ENCODE measurements at places on chromosomes 12 and 14.

DNA sequence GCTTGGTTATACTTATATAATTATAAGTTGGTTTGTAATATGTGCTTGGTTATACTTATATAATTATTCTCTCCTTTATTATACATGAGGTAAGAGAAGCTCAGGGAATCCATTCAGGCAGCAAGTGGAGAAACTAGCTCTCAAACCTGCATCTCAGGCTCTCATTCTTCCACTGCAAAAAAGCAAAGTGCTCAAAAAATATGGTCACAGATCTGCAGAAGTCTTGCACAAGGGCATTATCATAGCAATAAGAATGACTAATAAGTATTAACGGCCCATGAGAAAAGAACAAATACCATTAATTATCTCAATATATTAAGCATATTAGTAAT lies 476 bp upstream of the TRAFD1 start:
- no peak for DNase-seq

DNA sequence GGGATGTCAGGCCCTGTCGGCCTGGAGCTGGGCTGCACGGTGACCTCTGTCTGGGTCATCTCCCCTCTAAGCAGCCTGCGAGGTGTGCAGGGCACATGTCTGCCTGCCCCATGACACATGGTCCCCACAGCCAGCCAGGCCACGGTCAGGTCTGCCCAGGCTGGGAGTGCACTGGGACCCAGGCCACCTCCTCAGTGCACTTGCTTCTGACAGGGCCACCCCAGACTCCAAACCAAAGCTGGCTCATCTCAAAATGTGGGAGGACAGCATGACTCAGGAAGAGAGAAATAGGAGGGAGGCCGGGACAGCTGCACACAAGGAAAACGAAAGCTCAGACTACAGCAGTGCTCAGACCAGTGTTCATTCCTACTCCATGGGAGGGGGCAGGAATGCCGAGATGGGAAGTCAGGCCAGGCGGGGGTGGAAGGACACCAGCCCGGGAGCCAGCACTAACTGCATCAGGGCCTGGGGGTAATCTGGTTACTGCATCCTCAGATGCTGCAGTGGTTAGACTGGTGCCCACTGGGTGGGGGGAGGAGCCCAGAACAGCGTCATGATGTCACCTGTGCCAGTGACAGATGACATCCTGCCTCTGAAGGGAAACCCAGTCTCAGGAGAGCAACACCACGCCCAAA lies 4.0 kb downstream of the P2RX2 start:
- no peak for DNase-seq

DNA sequence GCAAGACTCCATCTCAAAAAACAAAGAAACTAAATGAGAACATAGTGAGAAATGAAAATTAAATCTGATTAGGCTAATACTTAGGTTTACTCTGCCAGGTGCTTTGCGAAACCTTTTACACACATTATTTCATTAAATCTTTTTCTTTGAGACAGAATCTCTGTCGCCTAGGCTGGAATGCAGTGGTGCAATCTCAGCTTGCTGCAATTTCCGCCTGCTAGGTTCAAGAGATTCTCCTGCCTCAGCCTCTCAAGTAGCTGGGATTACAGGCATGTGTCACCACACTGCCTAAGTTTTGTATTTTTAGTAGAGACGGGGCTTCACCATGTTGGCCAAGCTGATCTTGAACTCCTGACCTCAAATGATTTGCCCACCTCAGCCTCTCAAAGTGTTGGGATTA lies 21.9 kb upstream of the EEA1 start:
- no peak for DNase-seq

DNA sequence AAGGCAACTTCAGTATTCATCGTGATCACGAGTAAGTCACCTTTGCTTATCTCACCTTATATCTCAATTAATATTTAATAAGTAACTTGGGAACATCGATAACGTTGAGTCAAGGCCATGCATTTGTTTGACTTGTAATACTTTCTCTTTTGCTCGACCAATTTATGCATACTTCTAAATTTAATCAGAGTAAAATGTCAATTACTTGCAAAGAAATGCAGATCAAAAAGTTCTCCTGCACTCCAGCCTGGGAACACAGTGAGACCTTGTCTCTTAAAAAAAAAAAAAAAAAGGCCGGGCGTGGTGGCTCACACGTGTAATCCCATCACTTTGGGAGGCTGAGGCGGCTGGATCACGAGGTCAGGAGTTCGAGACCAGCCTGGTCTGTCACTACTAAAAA lies 11.8 kb upstream of the HIP1R start:
- DNase-seq = no peak

GRCh38 chr12:114405519-114406271 lies at the start of gene TBX5:
Gene TBX5, minus strand, starts transcription at chr12:114406144. Its CDS starts 2,246 bp downstream, at chr12:114403898.
- DNase-seq = no peak

DNA sequence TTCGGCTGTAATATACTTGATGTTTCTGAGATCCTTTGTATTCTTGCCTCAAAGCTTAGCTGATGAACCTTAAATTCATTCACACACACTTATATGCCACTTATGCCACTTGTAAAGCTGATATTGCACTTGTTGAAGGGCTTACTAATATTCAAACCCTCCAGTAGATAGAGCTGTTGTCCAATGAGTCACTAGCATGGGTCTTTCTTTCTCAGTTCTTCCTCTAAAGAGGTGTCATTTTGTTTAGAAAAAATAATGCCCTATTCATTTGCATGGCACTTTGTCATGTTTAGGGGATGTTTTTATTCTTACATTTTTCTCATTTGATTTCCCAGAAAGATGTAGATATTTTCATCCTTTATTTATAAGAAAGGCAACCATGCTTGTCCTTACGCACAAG lies 56.4 kb downstream of the MON2 start:
- no peak for DNase-seq

- DNase-seq = no peak
Measured at GRCh38 chr14:47346849-47347248, 328.6 kb downstream of the MDGA2 start.

- no peak for DNase-seq
Measured at GRCh38 chr12:40946612-40947194, 241.4 kb upstream of the PDZRN4 start.

DNA sequence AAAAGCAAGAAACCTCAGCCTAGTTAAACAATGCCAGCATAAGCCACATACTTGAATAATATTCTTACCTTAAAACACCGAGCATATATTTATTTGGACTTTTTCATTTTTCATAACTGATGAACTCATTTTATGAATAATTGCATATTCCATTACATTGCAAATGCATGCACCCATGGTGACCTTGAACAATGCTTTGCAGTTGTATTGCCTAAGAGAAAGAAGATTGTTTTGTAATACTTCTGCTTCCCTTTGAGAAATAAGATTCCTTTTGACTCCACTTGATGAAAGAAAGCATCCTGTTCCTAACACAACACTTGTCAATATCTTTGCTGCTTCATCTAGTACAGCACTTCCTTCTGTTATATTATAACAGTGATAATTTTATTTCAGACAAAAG lies 1182.2 kb downstream of the FLRT2 start:
- no peak for DNase-seq

- no peak for DNase-seq
Measured at GRCh38 chr12:6273205-6273540, 37.3 kb upstream of the PLEKHG6 start.

DNA sequence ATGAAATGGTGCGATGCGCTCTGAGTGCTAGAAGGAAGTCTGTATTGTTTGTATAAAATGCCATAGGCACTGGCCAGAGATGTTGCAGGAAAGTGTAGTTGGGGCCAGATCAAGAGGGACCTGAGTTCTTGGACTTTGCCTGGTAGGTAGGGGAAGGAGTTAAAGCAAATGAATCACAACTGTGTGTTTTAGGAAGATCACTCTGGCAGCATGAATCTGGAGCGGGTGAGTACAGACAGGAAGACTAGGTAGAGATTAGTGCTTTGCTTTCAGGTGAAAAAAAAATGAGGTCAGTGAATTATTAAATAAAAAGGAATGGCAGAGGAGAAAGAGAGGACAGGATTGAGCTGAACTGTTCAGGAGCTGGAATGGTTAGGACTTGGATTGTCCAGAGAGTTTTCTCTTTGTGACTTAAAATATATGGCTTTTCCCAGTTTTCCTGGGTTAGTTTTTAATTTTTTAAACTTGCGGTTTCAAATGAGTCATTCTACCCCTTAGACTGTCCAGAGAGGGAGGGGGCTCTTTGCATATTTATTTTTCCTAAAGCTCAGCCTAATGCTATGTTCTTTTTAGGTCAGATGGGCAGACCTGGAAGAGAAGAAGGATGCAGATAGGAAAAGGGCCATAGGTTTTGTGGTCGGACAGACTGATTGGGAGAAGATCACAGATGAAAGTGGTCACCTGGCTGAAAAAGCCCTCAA lies 41.1 kb downstream of the PROX2 start:
- DNase-seq = no peak

- no peak for DNase-seq
Measured at GRCh38 chr12:124273630-124274029, 21.3 kb upstream of the RFLNA start.

GRCh38 chr12:14369311-14369710 lies 3.8 kb downstream of the ATF7IP start:
- no peak for DNase-seq

GRCh38 chr14:99436247-99437180 lies 44.1 kb downstream of the SETD3 start:
- DNase-seq = no peak

DNA sequence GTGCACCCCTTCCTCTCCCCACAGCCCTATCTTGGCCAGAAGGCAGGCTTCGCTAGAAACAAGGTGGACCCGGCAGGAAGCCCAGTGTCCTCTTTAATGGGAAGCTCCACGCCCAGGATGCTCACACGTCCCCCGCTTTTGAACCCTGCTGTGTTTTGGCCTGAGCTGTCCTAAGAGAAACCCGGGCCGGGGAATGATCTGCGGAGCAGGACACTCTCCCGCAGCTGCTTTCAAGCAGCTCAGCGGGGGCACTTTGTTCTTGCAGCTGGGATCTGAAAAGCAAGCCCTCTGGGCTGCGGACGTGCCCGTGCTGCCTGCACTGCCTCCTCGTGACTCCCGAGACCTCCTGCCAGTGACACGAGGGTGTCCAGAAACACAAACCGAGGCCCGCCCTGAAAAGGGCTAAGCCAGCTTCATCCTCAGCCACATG lies 30.0 kb downstream of the SCARB1 start:
- DNase-seq = no peak

GRCh38 chr14:59829469-59830337 lies 40.9 kb downstream of the RTN1 start:
- DNase-seq = no peak

- no peak for DNase-seq
Measured at GRCh38 chr14:50717811-50718210, 49.7 kb upstream of the SAV1 start.

DNA sequence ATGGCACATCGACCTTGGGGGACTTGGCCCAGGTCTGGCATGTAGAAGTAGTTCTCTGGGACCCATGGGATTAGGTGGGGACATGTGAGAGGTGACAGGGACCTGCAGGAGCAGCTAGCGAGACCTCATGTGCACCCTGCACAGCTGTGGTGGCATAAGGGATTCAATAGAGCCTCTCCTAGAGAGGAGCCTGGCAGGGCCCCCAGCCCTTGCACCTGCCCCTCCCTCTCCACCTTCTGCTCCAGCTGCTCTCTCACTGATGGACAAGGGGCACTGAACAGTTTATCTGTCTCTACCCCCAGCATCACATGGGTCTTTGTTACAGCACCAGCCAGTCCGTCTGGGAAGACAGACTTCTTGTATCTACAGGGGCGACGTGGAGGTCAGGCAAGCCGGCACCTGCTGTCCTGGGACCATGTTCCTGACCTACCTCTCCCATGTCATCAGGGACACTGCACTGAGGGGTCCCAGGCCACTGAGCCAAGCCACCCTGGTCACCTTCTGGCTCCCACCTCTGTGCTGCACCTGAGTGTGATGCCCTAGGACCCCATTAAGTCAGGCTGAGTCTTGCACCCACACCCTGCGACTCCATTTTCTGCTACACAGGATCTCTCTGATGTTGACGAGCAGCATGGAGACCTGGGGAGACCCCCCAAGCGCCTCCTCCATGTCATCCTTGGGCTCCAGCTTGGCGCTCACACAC lies 32.6 kb downstream of the DDX11 start:
- DNase-seq = no peak

GRCh38 chr12:124386661-124387527 lies 92.0 kb downstream of the RFLNA start:
- no peak for DNase-seq

GRCh38 chr12:132690112-132690511 lies 2.7 kb downstream of the PXMP2 start:
- DNase-seq = no peak

DNA sequence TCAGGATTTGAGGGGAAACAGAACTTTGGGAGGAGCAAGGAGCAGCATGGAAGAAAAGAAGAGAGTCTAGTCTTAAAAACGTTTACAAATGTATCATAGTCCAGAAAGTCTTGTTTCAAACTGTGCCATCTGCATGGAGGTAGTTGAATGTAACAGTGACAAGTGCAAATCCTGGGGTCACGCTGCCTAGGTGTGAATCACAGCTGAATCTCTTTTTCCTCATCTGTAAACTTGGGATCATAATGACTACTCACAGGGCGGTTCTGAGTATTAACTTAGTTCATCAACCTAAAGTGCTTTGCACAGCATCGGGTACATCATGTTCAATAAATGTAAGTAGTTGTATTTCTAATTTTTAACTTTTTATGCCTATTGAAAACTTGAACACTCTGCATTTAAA lies 208.5 kb downstream of the CHST11 start:
- DNase-seq = no peak

DNA sequence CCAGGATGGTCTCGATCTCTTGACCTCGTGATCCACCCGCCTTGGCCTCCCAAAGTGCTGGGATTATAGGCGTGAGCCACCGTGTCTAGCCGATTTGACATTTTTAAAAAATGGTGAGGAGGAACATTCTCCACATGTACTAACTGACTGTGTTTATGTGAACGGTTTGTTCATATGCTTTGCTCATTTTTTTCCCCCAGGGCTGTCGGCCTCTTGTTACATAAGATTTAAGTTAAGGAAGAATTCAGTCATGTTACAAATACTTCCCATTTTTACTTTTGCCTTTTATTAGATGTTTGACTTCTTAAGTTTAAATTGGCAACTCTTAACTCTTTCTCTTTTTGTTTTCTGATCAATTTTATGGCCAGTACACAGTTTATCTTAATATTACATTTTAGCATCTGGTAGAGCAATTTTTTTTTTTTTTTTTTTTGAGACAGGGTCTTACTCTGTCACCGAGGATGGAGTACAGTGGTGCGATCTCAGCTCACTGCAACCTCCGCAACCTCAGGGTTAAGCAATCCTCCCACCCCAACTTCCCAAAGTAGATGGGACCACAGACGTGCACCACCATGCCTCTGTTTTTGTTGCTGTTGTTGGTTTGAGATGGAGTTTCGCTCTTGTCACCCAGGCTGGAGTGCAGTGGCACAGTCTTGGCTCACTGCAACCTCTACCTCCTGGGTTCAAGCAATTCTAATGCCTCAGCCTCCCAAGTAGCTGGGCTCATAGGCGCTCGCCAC lies 9.6 kb downstream of the GNS start:
- no peak for DNase-seq

GRCh38 chr12:98594050-98594835 lies 757 bp downstream of the SLC25A3 start:
- DNase-seq = no peak

GRCh38 chr12:48873096-48873495 lies 7.4 kb upstream of the RND1 start:
- DNase-seq = no peak

GRCh38 chr12:131250028-131250950 lies 296.6 kb downstream of the ADGRD1 start:
- DNase-seq = no peak

GRCh38 chr12:118052324-118053070 lies 8.5 kb downstream of the WSB2 start:
- DNase-seq = no peak
